ENCODE measurements at places on chromosomes 4 and X.

GRCh38 chrX:40878766-40879165, 143.4 kb upstream of the MED14 start:
- DNase-seq = no peak

DNA sequence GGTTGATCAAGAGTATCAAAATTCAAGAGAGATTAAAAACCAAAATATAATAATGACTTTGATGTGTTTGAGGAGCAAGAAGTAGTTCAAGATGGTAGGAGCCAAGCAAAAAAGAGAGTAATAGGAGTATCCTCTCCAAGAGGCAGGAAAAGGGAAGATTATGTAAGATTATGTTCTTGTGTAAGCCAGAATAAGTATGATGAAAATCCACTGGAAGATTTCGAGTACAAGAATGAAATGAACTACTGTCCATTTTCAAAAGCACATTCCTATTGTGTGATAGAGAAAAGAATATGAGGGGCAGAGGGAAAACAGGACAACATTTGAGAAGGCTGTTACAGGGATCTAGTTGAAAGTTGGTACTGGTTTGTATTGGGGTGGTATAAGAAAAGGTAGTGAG, 659.6 kb upstream of the INTU start:
- DNase-seq = no peak

DNA sequence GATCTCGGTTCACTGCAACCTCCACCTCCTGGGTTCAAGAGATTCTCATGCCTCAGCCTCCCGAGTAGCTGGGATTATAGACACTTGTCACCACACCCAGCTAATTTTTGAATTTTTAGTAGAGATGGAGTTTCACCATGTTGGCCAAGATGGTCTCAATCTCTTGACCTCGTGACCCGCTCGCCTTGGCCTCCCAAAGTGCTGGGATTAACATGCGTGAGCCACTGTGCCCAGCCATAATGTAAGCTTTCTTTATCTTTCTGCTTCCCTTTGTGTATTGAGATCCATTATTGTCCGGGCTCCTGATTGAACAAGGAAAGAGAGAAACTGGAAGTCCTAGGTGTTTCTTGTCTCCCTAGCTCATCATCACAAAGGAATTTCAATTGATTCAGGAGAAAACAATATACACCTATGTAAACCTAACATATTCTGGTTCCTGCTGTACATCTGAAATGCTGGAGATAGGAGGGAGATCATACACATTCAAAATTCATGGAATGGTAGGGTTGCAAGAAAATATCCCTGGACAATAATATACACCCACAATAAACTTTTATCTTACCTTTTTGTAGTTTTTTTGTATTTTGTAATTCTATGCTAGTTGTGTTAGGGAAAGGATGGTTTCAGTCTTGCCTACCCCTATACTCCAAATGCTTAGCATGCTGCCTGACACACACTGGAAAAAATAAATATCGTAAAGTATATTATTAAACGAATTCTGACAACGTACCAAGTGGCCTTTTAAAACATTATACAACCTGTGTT, 194.4 kb upstream of the HS3ST1 start:
- no peak for DNase-seq

DNA sequence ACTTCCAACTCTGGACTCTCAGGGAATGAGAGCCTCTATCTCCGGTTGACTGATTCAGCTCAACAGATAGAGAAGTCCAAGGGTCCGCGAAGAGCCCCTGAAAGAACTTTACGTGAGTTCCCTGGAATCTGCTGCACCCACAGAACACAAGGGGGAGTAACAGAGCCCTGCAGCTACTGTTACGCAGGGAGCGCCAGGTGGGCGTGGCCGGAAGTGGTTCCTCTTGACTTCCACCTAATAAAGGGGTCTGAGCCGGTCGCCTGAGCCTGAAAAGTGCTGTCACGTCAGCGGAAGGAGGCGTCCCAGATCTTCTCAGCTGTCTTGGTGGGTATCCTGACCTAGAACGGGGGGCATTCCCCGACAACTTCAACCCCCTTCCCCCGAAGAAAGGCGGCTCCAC, at the start of gene MAGEB6:
Gene MAGEB6 (plus strand): TSS at position 237 of the 400 bp plus-strand sequence. CDS start 1,407 bp downstream, outside the sequence.
- DNase-seq = no peak

GRCh38 chr4:172802032-172802431, 366.6 kb upstream of the GALNT7 start:
- no peak for DNase-seq

- DNase-seq = no peak
Measured at GRCh38 chrX:72685810-72686456, 28.2 kb downstream of the PHKA1 start.

DNA sequence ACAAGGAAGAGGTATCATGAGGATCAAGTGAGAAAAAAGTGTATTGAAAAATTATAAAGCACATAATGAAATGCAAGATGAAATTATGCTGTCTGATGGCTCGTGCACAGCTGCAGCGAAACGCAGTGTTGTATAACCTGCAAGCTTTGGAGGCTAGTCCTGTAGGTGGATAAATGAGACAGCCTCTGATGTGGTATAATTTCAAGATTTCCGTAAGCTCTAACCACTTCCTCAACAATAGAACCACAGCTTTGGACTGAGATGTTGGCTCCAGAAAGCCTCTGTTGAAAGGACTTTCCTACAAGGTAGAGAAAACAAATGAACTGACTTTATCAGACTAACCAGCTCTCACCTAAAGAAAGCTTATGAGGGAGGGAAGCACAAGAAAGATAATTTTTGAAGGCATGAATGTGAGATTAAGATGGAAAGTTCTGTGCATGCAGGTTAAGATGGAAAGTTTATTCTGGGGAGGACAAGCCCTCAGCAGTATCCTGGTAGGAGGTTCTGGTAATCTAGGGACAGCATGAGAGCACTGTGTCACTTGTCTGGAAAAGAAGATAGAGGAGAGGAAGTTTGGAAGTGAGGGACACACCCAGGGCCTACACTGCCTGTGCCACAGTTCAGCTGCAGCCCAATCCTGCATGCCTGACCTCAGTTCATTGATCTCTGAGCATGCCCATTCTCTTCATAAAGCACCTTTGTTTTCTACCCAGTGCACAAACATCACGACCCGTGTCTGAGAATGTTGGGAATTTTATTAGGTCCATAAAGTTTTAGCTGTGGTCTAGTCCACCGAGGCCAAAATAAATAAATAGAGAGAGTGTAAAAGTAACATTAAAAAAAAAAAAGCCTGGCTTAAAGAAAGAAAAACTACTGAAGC, 161.5 kb upstream of the SFRP2 start:
- DNase-seq = no peak
